ENCODE measurements at places on chromosomes 4 and X. TPM values are rescaled to one million over a fixed set of nuclear protein-coding genes. Genes with fewer than 3 reads are reported as not detected.

Gene GPR50
- total RNA-seq = not detected

Gene RBMX2
- total RNA-seq = 11.4 TPM

Gene CXorf49
- total RNA-seq = not detected

Gene TMPRSS11B
- total RNA-seq = not detected

Gene ZNF185
- total RNA-seq = 2.5 TPM

- peak; percentile 25 for DNase-seq
Measured at GRCh38 chrX:151370906-151371305, 26.1 kb upstream of the VMA21 start.

- DNase-seq = no peak
Measured at GRCh38 chr4:110480031-110480549, 4.1 kb downstream of the ENPEP start.

GRCh38 chrX:97938706-97939105 is 1055.0 kb downstream of the RPA4 start:
- DNase-seq = no peak

DNA sequence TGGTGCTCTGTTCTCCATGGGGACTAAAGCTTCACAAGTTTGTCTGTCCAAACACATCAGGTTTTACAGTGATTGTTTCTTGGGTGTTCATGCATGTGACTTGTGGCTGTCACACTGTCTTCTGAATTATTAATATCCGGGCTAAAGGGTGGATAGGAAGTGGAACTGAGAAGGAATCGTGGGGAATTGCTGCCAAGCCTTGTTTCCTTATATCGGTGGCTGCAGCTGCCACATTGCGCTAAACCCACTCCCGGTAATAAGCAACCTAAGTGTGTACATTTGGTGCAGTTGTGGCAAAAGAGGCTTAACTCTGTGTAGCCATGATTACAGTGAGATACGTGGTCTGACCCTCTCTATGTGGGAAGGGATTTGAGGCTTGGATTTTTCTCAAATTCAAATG is 30.7 kb downstream of the SEPTIN11 start:
- no peak for DNase-seq

DNA sequence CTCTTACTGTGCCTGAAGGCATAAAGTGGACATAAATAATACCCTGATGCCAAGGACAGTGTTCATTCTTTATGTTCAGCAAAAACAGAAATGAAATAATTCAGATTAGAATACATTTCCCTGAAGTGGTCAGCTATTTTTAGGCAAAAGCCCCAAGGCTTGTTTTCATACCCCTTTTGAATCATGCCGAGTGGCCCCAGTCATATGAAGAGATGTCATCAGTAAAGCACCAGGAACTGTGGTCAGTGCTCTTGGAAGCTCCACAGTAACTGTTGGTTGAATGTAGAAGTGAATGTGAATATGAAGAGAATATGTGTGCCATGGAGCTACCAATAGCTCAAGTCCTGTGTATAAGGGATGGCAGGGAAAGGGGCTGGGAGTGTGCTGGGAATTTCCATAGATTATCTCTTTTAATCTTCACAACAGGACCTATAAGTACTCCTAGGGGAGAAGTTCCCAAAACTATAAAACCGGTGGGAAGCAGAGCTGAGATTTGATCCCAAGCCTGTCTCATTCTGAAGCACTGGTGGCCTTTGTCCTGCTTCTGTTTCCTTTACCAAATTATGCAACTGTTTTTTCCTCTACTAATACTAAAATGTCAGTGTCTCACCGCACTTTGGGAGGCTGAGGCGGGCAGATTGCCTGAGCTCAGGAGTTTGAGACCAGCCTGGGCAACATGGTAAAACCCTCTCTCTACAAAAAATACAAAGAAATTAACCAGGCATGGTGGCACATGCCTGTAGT is 52.6 kb downstream of the FNIP2 start:
- DNase-seq = no peak

GRCh38 chr4:129326571-129327460 is 230.9 kb downstream of the C4orf33 start:
- no peak for DNase-seq

- no peak for DNase-seq
Measured at GRCh38 chr4:95507147-95507546, 41.6 kb downstream of the UNC5C start.

DNA sequence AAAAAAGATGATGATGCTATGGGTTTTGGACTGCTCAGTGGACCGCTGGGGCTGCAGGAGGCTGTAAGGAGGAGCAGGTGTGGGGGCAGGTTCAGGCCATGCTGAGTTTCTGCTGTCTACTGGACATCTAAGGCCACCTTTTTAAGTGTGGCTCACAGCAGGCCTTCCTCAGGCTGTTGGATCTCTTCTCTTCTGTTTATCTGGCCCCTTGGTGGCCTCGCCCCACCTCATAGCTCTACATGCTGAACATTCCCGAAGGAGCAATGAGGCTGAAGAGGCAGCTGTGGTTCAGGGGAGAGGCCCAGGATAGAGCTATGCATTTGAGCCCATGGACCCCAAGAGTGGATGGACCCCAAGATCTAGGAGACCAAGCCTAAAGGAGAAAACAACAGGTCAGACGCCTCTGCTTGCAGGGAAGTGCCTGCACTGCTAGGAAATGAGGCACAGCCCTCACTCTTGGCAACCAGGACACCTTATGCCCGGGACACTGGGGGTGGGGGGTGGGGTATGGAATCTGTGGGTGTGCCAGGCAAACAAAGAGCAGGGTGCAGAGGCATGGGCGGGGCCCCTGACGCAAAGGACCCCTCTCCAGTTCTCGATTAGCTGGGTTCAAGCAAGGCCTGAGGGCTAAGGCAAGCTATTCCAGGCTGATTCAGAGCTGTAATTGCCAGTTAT is 168.9 kb downstream of the BCOR start:
- DNase-seq = no peak

- DNase-seq = no peak
Measured at GRCh38 chrX:104482757-104483156, 83.2 kb upstream of the IL1RAPL2 start.

- peak; percentile 23 for DNase-seq
Measured at GRCh38 chrX:70479922-70480659, 35.5 kb downstream of the DLG3 start.

DNA sequence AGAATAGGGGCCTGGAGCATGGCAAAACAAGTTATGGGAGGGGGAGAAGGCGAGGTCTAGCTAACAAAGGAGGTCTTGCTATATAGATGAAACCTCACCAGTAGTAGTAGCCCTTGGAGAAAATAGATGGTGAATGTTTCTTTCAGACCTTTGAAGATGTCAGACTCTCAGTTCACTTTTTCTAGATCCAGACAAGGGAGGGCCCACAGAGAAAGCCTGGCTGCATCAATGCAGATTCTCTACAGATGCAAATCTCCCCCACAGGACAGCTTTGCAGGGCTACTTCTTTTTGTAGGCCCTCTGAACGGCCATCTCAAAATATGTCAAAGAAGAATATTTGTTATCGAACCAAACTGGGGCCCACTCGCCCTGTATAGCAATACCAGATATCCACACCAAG is 159.7 kb downstream of the ANK2 start:
- no peak for DNase-seq

DNA sequence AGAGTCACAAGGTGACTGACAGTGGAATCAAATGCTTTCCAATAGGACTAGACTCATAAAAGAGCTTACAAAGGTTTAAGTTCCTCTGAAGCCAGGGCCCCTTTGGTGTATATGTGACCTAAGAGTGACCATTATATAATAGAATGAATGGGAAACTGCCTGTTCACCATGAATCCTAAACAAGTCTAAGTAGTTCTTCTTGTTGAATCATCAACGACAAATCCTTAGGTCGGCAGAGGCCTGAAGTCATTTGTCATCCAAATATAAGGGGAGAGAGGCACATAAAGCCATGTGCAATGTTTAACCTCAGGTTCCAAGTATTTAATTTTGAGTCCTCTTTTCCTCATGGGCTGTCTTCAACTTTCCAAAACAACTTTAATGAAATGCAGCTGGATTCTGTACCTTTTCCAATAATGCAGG is 122.4 kb downstream of the RASL11B start:
- DNase-seq = no peak

DNA sequence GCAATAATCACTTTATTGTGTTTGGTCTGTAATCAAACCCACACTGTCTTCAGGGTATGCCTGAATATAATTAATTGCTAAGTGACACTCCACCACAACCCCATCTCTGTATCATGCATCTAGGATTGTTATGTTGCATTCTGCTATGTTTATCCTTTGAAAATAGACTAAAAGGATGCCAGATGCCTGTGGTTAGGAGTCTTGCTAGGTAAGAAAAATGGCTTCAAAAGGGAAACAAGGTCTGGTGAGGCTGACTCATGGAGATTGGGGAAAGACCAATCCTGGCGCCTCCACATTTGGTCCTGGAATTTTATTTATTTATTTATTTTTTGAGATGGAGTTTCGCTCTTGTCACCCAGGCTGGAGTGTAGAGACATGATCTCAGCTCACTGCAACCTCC is 360.5 kb upstream of the SLC7A11 start:
- no peak for DNase-seq

DNA sequence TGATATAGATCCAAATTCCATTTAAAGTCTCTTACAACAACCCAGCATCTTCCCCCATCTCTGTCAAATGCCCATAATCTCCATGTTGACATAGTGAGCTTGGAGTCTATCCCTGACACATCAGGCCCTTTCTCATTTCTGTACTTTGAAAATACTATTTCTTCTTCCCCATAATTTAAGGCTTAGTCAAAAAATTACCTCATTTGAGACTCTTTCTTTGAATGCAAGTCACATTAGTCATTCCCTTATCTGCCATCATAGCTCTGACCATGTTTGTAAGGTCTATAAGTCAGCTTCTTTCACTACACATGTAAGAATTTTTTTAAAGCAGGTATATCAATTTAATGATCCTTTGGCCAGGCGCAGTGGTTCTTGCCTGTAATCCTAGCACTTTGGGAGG is 99.9 kb downstream of the DDX60 start:
- DNase-seq = no peak

DNA sequence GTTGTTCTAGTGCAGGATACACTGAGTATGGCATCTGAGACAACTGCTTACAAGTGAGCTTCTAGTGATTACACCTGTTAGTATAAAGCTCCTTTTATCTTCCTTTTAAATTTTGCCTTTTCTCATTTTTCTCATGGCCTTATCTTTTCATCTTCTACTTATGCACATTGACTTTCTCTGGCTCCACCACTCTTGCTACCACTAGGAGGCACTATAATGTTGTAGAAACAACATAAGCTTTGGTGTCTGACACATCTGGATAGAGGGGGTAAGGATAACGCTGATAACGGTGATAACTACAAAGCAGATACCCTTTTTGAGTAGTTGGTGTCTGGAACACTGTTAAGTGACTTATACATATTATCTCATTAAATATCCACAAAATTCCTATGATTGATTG is 187.4 kb upstream of the TEX13C start:
- DNase-seq = no peak

DNA sequence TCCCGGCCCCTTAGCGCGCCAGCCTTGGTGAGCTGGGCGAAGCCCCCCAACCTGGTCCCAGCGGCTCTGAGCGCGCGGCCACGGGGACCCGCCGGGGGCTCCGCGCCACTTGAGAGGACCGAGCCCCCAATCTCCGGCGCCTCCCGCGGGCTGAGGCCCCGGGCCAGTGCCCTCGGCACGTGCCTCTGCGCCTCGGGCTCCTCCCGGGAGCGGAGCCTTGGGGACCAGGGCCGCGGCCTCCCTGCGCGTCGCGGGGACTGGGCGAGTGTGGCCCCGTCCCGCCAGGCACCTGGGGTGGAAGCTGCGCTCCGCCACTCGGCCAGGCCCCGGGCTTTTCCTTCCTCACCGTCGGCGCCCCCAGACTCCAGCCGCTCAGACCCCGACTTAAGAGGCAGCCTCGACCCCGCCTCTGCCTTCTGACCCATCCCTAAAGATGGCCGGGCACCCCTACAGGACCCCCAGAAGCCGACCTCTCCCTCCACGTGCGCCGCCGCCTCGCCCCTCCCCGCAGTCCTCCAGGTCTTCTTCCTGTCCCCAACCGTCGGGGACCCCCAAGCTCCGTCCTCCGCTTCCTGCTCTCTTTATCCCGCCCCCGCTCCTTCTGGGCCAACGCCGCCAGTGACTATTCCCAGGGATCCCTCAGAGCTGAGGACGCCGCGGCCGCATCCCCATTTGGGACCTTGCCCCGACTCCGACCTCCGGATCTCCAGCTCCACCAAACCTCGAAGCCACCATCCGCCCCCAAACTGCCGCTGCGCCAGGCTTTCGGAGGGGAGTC is 752 bp downstream of the ERAS start:
- DNase-seq = no peak

DNA sequence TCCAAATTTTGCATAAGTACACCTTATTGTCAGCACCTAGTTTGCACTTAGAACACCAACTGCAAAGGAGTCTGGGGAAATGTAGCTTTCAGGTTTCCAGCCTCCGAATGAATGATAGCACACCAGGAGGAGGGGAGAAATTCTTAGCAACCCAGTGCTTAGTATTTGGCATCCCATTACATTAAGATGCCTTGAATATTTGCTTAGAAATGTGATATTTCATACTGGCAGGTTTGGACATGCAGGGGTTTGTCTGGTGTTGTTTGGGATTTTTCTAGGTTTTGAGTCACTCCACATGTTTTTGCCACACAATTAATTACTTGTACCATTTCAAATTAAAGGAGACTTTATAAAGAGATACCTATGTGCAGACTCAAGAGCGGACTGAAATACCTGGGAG is 60.3 kb upstream of the CAMK2D start:
- no peak for DNase-seq

DNA sequence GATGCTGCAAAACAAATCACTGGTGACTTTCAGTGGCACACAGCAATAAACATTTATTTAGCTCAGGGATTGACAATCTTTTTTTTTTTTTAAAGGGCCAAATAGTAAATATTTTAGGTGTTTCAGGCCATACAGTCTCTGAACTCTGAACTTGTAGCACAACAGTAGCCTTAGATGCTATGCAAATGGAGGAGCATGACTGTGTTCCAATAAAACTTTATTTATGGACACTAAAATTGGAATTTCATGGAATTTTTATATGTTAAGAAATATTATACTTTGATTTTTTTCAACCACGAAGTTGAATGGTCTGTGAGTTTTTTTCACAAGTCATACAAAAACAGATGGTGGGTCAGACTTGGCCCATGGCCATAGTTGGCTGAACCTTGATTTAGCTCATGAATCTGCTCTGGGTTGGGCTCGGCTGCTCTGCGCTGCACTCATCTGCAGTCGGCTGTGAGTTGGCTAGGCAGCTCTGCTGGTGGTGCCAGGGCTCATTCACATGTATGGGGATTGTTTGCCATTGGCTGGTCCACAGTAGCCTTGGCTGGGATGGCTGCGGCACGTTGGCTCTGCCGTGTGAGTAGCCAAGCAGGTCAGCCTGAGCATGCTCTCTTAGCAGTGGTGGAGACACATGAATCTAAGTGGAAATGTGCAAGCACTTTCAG is 231.7 kb upstream of the PGRMC2 start:
- DNase-seq = peak; percentile 72

DNA sequence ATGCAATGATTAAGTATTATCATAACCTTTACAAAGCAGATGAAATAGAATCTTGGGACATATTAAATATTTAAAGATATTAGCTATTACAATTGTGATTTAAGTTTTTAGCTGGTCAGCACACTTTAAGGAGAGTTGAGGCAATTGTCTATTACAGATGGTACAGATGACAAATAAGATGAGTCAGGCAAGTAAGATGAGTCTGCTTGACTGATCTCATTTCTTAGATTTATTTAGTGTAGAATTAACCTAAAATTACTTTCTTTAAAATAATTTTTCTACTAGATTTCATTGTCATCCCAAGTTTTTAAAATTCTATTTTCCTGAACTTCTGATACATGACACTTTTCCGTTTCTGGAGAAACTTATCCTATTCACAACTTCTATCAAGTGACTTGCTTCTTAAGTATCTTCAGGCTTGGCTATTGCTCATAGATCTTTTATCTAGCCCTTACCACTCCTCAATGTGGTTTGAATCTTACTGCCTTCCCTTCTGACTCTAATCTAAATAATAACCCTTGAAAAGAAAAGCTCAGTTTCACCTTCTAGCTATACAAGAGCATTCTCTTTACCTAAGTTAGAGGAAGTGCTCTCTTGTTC is 32.9 kb downstream of the CXCL1 start:
- DNase-seq = no peak

Data from left ventricle myocardium superior (tissue), 1 donor.